AG08395 (cell line): ENCODE measurements at places on chromosomes 4 and X.

DNA sequence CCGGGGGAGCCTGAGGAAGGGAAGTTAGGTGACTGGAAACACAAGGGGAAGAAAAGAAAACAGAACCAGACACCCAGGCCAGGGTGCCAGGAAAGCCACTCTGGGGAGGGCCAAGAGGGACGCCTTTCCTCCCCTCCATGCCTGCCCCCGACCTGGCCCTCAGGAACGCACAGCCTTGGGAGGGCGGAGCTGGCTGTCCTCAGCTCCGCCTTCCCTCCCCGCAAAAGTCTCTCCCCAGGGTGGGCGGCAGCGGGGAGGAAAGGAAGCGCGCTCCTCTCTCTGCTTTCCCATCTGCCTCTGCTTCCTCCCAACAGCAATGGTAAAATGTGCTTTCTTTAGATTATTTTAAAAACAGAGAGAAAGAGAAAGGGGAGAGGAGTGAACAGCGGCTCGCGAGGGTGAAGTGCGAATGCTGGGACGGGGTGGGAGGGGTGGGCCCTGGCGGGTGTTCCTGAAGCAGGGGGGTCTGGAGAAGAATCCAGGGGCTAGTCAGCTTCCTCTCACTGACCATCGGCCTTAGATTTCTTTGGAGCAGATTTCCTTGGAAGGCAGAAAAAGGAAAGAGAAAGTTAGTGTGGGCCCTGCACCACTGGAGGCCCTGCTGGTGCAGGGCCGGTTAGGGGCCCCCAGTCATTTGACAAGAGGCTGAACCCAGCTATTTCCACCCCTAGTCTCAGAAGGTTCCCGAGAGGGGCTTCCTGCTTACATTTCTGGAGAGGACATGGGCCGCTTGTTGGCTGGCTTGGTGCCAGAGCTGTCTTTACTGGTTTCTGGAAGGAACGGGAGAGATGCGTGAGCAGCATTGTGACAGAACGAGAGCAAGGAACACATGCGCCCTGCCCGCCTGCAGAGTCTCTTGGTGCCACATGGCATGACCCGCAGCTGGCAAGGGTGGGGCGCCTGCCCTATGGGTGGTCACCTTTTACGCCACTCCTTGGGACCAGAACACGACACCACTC, 4.7 kb upstream of the RENBP start:
- no peak for DNase-seq

DNA sequence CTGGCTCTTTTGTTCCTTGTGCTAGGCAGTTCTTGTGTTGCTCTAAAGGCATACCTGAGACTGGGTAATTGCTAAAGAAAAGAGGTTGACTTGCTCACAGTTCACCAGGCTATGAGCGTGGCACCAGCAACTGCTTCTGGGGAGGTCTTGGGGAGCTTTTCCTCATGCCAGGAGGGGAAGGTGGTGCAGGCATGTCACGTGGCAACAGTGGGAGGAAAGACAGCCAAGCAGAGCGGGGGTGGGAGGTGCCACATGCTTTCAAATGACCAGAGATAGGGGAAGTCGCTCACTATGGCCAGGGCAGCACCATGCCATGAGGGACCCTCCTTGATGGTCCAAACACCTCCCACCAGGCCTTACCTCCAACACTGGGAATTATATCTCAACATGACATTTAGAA, 4.7 kb downstream of the MAGEB17 start:
- DNase-seq, result no peak

DNA sequence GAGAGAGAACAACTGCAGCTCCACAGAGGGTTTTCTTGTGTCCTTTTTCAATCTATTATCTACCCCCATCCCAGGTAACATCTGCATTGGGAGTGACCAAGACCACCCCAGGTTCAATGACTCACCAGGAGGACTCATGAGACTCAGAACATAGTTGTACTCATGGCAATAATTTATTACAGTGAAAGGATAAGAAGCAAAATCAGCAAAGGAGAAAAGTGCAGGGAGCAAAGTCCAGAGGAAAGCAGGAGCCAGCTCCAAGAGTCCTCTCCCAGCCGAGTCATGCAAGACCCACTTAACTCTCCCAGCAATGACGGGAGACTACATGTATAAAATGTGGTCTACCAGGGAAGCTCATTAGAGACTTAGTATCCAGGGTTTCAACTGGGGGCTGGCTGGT, 129.5 kb upstream of the RBPJ start:
- no peak for DNase-seq

- peak; percentile 67 for DNase-seq
Measured at GRCh38 chr4:55947912-55948725, 626 bp upstream of the CEP135 start.
